ENCODE measurements at places on chromosomes 7 and 10. TPM values are rescaled to one million over a fixed set of nuclear protein-coding genes. Genes with fewer than 3 reads are reported as not detected.

SCIN gene
- not detected for total RNA-seq

- H3K4me3 ChIP-seq: no peak overlapping the region
- no peak overlapping the region for H3K27ac ChIP-seq
Measured at GRCh38 chr10:127910464-127910770, 3.5 kb downstream of the PTPRE start.

- no peak overlapping the region for H3K27ac ChIP-seq
- no peak for DNase-seq
- no peaks in the 10 kb centered on the region for H3K4me1 ChIP-seq
- H3K27me3 ChIP-seq: peaks cover 8% of the 10 kb centered on the region
Measured at GRCh38 chr10:71072823-71073210, 139.6 kb upstream of the UNC5B start.

TBX20 gene
- 0.23 TPM for total RNA-seq

LIPM gene
- total RNA-seq: not detected

LRIT1 gene
- total RNA-seq: not detected

GRCh38 chr10:62189131-62189530 is 79.5 kb downstream of the RTKN2 start:
- H3K27me3 ChIP-seq: no peaks in the 10 kb centered on the region
- peaks cover 29% of the 10 kb centered on the region for H3K4me1 ChIP-seq
- no peak for DNase-seq
- no peaks in the 10 kb centered on the region for H3K36me3 ChIP-seq
- H3K27ac ChIP-seq: no peak overlapping the region
- H3K4me3 ChIP-seq: no peak overlapping the region

RELN gene
- not detected for total RNA-seq

GRCh38 chr10:16713290-16713689 is 103.9 kb downstream of the RSU1 start:
- H3K27me3 ChIP-seq: no peaks in the 10 kb centered on the region
- DNase-seq: no peak
- no peak overlapping the region for H3K4me3 ChIP-seq

GRCh38 chr10:103726637-103727036 is 128.7 kb downstream of the SH3PXD2A start:
- H3K27ac ChIP-seq: no peak overlapping the region
- DNase-seq: no peak
- H3K27me3 ChIP-seq: no peaks in the 10 kb centered on the region

DNA sequence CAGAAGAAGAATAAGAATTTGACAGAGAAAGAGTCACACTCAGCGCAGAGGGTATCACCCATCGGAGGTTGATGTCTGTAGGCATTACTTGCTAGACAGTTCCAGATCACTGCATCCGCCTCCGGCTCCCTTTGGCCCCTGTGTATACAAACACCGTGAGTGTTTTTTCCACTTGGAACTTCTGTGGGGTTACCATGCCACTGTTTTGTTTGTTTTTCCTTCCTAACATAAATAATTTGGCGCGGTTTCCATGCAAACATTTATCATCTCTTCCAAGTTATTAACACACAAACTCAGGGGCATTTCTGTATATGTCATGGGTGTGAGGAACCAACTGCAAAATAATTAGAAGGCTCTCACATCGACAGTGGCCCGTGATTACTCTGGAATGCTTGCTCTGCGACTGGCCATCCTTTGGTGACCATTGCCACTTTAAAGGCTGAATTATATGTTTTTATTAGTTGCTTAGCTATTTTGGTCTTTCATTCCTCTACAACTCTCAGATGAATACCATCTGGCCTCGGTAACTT is 612.2 kb upstream of the MKI67 start:
- H3K36me3 ChIP-seq: no peaks in the 10 kb centered on the region
- DNase-seq: no peak
- no peaks in the 10 kb centered on the region for H3K4me1 ChIP-seq
- H3K27me3 ChIP-seq: peaks cover 8% of the 10 kb centered on the region
- H3K27ac ChIP-seq: no peak overlapping the region
- H3K4me3 ChIP-seq: no peak overlapping the region

- H3K27ac ChIP-seq: no peak overlapping the region
- H3K4me1 ChIP-seq: no peaks in the 10 kb centered on the region
- H3K36me3 ChIP-seq: no peaks in the 10 kb centered on the region
Measured at GRCh38 chr7:94109556-94109955, 105.4 kb upstream of the BET1 start.

NKX1-2 gene
- not detected for total RNA-seq

PODXL gene
- total RNA-seq: 0.63 TPM

GRCh38 chr10:124228471-124228870 is 135.1 kb upstream of the CHST15 start:
- no peaks in the 10 kb centered on the region for H3K27me3 ChIP-seq
- DNase-seq: no peak
- no peaks in the 10 kb centered on the region for H3K4me1 ChIP-seq
- no peak overlapping the region for H3K27ac ChIP-seq
- no peaks in the 10 kb centered on the region for H3K36me3 ChIP-seq

DNA sequence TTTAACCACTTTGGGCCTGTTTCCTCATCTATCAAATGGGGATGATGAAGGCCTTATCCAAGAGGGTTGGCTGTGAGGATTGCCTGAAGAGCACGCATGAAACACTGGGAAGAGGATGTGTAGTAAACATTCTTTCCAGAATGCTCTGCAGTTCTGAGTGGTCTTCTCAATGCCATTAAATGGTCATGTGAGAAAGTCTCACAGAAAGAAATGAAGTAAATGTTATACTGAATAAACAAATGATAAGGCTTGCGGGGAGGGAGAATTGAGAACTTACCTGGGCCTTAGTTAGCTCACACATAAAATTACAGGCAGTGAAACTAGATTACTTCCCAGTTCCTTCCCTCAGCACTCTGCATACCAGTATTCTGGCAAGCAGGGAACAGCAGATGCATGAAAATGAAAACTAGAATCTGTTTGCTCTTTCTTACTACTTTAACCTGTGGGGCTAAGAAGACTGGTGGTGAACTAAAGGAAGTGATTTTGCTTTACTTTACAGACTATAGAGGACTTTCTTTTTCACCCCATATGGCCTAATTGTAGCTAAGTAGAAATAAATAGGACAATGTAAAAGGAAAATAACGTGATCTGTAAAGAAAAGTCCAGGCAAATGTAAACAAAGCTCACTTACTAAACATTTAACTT is 135.3 kb upstream of the CCDC6 start:
- H3K27me3 ChIP-seq: no peaks in the 10 kb centered on the region
- H3K36me3 ChIP-seq: no peaks in the 10 kb centered on the region
- no peak overlapping the region for H3K27ac ChIP-seq
- no peaks in the 10 kb centered on the region for H3K4me1 ChIP-seq
- no peak overlapping the region for H3K4me3 ChIP-seq

CDCA7L gene
- total RNA-seq: 25.1 TPM

DNA sequence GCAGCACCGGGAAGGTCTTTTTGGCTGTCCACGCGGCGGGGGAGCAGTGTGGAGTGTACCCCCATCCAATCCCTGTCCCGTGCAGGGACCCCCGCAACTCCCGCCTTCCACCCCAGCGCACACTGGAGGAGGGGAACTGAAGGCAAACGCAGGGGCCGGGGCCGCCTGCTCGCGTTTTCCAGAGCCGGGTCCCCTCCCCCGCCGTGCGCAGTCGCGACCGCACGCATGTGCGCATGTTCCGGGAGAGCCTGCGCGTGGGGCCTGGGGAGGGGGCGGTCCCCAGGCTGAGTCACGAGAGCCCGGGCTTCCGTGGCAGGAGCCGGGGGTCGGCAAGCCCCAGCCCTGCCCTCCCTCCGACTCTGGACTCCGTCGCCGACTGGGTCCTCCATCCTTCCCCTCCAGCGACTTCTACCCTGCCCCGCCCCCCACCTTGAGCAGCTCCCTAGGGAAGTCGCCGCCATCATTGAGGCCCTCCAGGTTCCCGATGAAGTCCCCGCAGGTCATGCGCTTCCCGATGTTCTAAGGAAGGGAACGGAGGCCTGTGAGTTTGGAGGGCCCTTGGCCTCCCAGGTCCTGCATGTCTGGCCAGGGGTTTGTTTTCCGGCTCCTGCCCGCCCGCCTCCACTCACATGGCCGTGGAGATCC is 8.0 kb downstream of the PSD start:
- H3K27me3 ChIP-seq: no peaks in the 10 kb centered on the region
- peaks cover 16% of the 10 kb centered on the region for H3K4me1 ChIP-seq
- H3K27ac ChIP-seq: no peak overlapping the region
- peak overlapping the region; percentile 73 for H3K4me3 ChIP-seq
- no peaks in the 10 kb centered on the region for H3K36me3 ChIP-seq

DNA sequence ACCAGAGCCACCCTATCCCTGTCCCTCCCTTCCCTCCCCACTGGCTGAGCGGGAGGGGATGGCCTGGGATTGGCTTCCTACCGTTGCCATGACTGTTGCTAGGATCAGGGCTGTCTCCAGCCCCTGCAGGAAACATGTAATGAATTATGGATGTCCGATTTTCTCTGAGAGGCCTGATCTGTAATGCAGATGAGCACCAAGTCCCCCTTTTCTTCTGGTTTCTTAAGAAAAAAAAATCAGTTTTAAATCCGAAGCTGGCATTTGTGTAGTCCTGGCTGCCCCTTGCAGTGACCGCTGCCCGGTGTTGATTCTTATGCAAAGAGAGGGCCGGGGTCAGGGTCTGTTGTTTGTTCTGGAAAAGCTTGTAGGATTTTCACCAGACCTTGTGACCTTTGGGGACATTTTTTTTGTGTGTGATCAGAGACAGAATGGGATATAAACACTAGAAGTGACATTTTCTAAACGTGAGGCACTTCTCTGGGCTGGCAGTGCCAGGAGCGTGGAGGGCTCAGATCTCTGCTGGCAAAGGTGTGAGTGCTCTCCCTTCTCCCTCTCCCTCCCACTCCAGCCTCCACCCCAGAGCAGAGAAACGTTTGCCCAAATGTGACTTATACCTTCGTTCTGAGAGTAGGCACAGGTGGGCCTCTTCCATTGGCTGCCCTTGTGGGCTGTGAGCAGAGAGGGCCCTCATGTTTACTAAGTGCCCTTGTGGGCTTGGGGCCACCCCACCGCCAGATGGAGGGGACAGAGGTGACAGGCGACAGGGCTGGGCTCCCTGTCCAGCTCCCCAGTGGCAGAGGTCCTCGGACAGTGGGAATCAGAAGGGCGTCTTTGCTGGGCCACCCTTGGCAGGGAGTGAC is 127.5 kb downstream of the DNAJB6 start:
- no peak overlapping the region for H3K27ac ChIP-seq
- peaks cover 25% of the 10 kb centered on the region for H3K27me3 ChIP-seq
- H3K4me1 ChIP-seq: peaks cover 9% of the 10 kb centered on the region
- no peak for DNase-seq
- peaks cover 2% of the 10 kb centered on the region for H3K36me3 ChIP-seq

DNA sequence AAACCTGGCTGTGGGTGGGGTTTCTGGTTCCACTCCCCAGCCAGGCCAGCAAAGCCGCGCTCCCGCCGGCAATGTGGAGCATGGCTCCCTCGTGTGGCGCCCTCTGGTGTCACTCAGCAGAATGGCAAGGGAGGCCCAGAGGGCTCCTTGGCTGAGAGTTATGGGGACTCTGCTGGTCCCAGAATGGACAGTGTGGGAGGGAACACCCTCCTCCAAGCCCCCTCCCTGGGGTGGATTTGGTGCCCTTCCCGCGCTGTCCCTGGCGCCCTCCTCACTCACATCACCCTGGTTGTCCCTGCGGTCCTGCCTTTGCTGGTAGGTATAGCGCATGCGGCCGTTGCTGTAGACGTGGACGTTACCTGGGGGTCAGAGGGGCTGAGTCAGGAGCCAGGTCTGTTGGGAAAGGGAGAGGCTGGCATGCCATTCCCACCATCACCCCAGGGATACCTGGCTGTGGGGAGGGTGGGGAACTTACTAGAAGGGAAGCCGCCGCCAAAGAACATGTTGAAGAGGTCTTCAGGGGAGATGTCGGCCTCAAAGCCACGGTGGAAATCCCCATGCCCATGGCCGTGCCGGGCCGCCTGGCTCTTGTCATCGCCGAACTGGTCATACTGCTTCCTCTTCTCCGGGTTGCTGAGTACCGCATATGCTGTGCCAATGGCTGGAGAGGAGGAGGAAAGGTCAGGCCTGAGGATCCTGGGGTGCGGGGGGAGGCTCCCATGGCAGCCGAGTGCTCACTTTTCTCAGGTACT is 14.0 kb downstream of the DNAJB12 start:
- peak; percentile 57 for DNase-seq
- H3K27ac ChIP-seq: no peak overlapping the region
- H3K4me3 ChIP-seq: no peak overlapping the region
- peaks cover 14% of the 10 kb centered on the region for H3K4me1 ChIP-seq
- peaks cover 73% of the 10 kb centered on the region for H3K36me3 ChIP-seq

DNA sequence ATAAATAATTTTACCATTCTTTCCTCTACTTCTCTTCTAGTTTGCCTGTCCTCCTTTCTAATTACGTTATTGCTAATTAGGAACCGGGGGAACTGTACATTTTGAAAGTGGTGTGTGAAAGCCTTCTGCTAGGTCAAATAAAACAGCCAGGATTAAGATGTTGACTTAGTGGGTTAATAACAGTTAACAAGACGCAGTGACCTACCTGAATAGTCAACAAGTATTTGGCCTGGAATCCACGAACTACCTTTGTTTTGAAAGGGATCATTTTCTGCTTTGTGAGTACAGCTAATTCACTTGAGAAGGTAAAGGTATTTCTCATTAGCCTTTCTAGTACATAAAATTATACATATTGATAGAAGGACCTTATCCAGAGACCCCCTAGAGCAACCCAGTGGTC is 139.9 kb downstream of the COL28A1 start:
- H3K27ac ChIP-seq: no peak overlapping the region
- peaks cover 4% of the 10 kb centered on the region for H3K27me3 ChIP-seq
- H3K4me1 ChIP-seq: no peaks in the 10 kb centered on the region
- no peaks in the 10 kb centered on the region for H3K36me3 ChIP-seq

DNA sequence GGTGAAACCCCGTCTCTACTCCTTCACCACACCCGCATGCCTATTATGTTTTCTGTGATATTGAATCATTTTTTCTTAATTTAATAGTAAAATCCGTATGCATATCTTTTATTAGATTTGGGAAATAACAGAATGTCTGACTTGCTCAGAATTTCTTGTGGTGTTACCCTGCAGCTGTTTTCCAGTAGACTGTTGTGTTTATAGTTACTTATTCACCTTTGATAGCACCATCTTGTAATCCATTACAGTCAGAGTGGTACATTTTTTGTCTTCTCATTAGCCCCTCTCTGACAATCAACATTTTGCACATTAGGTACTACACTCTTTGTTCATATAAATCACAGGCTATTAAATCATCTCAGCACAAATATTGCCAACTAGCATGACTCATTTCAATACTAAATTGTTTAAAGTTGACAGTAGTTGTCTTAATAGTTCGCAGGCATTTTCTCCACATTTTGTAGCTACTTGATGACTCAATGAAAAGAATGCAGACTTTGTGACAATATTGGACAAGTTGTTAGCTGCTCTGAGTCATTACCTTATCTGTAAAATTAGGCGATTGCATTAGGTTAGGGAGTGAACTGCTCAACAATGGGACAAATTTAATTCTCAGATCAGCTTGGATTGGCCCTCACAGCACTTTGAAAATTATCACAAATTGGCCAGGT is 17.8 kb upstream of the SLC16A12 start:
- H3K36me3 ChIP-seq: no peaks in the 10 kb centered on the region
- no peaks in the 10 kb centered on the region for H3K4me1 ChIP-seq
- no peak overlapping the region for H3K4me3 ChIP-seq
- H3K27ac ChIP-seq: no peak overlapping the region
- DNase-seq: no peak
- no peaks in the 10 kb centered on the region for H3K27me3 ChIP-seq
